Sciatic nerve (tissue), 2 donors: ENCODE measurements at places on chromosomes 7 and 10.

DNA sequence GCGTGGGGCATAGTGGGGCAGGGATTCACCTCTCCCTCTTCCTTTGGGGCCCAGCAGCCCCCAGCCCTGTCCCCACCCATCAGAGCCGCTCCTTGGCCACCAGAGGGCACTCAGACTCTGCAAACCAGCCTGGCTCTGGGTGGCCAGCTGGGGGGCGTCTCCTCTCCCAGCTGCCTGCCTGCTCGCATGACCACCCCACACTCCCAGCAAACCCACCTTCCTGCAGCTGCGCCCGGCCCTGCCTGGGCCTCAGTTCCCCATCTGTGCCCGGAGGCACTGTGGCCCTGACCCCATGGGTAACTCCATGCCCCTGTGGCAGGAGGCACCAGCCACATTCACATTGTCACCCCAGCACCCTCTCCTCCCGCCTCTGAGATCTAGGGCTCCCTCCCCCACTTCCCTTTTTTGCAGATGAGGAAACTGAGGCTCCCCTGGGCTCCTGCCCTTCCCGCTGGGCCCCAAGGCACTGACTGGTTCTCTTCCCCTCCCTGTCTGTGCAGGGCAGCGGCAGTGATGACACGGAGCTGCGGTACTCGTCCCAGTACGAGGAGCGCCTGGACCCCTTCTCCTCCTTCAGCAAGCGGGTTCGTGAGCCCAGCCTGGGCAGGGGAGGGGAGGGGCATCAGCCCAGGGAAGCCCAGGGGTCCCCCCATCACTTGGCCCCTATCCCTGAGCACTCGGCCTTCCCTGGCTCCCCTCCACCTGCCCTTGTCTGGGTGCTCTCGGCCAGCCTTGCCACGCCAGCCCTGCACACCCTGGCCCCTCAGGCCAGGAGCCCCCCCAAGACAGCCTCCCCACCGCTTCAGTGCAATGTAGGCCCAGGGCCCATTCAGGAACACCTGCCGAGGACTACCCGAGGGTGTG is 6.9 kb upstream of the SH2B2 start:
- no peak for DNase-seq

DNA sequence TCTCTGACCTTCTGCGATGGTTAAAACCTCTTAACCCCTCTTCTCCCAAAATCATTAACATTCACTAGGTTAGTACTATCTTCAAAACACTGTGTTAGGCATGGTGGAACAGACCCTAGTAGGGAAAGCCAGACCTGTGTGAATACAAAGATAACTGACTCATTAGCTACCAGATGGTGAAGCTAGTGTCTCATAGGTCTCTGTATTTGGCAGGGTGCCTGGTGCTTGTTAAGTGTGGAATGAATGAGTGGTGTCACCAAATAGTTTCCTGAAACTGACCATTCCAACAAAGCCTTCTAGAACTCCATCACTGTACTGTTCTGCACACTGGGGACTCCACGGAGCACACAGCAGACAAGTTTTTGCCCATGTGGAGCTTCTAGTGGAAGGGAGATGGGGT is 27.7 kb upstream of the TM9SF3 start:
- DNase-seq: no peak

DNA sequence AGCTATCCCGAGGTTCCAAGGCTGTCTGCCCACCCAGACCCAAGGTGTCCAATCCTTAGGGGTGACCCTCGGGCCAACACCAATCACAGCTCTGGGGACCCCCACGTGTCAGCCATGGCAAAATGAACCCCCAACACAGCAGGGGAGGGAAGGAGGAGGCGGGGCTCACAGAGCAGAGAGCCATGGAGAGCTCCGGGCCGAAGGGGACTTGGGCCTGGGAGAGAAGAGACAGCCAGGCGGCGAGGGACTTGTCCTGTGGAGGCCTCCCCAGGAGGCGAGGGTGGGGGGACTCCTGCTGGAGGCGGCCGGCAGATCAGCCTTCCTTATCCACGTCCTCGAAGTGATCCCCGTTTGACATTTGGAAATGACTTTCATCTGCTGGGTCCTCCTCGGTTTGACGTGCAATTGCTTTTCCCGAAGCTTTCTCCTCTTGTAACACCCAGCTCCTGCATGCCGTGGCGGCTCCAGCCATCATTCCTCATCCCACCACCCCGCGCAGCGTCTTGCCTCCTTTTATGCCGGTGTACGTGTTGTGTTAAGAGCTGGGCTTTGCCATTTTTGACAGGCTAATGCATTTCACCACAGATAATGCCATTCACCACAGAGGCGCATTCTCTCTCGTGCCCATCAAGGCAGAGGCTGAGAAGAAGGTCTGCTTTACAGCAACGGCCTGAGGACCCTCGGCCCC is 337.4 kb downstream of the DNAJB6 start:
- DNase-seq: no peak

DNA sequence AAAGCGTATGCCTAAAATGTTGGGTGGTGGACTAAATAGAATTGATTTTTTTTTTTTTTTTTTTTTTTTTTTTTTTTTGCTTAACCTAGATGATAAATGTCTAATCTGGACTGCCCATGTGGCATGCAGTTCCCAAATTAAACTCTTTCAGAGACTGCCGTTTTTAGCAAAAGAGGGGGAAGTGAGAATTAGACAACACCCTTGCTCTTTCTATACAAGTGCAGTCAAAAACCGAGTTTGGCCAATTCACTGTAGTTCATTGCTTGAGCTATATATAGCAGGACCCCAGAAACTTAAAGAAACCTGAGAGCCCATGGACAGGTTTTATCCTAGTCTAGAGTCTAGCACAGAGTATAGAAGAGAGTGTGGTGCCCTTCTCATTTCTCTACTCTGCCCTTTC is 141.9 kb downstream of the GRM3 start:
- no peak for DNase-seq

DNA sequence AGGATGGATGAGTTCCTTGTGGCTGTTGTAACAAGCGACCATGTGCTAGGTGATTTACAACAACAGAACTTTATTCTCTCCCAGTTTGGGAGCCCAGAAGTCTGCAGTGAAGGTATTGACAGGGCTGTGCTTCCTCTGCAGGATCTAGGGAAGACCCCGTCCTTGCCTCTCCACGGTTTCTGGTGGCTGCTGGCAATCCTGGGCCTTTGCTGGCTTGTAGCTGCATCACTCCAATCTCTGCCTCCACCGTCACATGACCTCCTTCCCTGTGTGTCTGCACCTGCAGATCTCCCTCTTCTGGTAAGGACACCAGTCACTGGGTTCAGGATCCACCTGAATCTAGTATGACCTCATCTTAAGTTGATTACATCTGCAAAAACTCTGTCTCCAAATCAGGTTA is 115.6 kb downstream of the GLRX3 start:
- no peak for DNase-seq

DNA sequence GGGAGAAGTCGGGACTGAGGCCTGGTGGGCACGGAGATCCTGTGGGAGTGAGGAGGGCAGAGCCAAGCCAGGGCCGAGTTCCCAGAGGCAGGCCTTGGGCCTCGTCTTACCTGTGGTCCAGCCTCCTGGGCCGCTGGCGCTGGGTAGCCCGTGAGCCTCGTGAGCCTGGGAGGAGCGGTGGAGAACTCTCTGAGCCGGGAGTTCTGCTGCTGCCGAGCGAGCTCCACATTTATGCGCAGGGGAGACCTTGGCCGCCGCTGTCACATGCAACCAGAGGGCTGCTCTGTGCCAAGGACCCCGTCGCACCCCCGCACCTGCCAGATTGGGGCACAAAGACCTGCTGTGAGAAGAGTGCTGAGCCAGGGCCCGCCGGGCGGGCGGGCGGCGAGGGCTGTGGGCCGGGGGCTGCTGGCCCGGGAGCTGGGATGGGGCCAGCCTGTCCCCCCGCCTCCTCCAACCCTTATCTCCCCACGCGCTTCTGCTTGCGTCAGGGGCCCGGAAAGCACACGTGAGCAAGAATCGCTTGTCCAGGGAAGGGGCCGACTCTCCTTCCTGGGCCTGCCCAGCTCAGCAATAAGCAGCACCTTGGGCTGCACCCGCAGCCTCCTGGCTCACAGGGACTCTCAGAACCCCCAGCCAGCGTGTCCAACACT is 10.2 kb downstream of the VENTX start:
- no peak for DNase-seq

- DNase-seq: no peak
These were observed 5.5 kb upstream of the MDFIC start for GRCh38 chr7:114916261-114916892.

- no peak for DNase-seq
These were observed 10.0 kb upstream of the STAMBPL1 start for GRCh38 chr10:88870089-88870488.

DNA sequence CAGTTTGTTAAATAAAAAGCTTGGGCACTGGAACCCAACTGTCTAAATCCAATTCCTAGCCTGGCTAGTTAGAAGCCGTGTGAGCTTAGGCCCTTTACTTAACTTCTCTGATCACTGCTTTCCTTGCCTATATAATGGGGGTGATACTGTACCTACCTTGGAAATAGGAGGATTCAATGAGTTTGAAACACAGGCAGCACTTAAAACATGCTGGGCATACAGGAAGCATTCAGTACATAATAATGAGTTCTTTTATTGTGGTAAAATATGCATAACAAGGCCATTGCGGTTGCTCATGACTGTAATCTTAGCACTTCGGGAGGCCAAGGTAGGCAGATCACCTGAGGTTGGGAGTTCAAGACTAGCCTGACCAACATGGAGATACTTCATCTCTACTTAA is 47.4 kb upstream of the SEPHS1 start:
- no peak for DNase-seq

GRCh38 chr7:41294556-41295454 is 408.1 kb downstream of the INHBA start:
- DNase-seq: no peak
